RCC 7860 (cell line): ENCODE measurements at places on chromosomes 7 and 10.
A peak's percentile ranks its signal among the peaks of the same experiment; 100 is the strongest.

- no peak for DNase-seq
Measured at GRCh38 chr7:148232784-148233183, 357.8 kb upstream of the C7orf33 start.

DNA sequence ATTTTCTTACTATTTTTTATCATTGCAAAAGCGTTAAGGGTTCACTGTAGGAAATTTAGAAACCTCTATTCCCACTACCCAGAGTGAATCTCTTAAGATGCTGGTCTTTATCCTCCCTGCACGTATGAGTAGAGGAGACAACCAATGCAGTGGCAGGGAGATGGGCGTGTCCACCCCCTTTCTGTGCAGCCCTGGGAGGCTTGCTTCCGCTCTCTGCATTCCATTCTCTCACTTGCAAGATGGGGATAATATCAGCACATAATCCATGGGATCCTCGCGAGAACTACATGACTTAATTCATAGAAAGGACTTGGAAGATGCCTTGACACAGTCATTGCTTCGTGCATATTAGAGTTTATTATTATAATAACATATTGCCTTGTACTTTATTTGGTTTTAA lies 196.2 kb downstream of the KLF6 start:
- DNase-seq: no peak

DNA sequence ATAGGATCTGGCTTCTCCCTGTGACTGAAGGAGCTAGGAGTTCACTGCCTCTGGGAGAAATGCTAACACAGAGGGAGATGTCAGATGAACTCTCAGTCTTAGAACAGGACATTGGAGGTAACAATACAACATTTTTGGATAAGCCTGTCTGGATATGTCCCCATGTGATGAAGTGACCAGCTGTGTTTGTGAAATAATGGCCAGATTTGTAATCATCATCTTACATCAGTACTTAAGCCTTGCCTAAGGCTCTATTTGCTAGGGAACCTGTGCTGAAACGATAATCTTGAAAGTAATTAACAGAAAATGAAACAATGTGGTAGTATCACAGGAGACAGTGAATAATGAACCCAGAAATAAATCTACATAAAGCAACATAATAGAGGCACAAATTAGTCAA lies 56.2 kb downstream of the CRPPA start:
- no peak for DNase-seq

GRCh38 chr7:42227541-42227935 lies 9.5 kb downstream of the GLI3 start:
- DNase-seq: no peak

DNA sequence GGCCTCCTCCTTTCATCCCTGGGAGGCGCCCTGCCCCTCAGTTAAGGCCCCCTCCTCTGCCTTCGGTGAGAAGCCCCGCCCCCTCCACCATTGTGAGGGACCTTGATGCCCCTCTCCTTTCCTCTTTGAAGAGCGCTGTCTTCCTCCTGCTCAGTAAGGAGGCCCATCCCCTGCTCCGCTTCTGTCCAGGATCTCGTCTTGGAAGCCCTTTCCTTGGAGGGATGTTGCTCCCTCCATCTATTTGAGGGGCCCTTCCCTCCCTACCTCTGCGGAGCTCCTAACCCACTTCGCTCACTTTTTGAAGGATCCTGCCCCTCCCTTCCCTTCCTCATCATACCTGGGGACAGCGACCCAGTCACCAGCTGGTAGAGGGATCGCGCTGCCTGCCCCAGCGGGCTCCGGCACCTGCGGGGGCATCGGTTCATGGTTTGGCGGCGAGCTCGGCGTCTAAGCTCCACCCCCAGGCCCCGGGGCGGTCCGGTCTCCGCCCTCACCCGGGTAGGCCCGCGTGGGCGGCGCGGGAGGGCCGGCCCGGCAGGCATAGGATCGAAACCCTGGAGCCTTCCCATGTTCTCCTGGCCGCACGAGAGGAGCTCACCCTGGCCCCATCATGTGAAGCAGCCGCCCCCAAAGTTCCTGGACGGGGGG lies 4.1 kb downstream of the KCNIP2 start:
- DNase-seq: no peak

- DNase-seq: no peak
Measured at GRCh38 chr10:50805981-50806622, 66.4 kb downstream of the ASAH2B start.

- peak; percentile 99 for DNase-seq
Measured at GRCh38 chr7:139680676-139681462, 96.9 kb downstream of the HIPK2 start.

DNA sequence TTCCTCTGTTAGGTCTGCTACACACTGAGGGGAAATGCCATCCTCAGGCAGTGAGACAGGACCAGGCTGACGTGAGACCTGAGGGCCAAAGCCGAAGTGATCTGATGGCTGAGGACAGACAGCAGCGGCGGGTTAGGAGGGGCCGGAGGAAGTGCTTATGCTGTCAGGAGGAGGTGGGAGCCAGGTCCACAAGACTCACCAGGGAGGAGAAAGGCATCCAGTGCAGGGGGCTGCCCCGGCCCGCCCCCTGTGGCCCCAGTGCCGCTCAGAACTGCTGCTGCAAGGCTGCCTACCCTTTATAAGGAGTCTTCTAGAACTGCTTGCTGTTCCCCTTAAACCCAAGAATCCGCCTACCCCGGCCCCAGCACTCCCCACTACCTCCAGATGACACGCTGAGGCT lies 19.8 kb downstream of the AKR1E2 start:
- DNase-seq: no peak

DNA sequence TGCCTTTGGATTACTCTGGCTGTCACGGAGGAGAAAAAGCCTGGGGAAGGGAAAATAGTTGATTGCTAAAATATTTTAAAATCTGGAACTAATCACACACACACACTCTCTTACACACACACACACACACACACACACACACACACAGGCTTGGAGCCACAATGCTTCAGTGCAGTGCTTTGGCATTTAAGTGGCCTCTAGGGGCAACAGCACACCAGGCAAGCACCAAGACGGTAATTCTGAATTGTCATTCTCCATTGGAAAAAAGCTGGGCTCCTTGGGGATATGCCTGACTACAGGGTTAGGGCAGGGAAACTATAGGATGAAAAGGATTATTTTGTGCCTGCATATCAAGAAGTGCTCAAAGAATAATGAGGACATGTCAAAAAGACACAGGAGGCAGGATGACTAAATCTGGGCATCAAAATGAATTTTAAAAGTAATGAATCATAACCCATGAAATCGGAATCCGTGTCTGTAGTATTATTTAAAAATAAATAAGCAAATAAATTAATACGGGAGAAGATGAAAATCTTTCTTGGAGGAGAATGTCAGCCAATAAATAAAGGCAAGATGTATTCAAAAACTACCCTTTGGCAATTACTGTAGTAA lies 30.4 kb upstream of the DDC start:
- no peak for DNase-seq

GRCh38 chr7:51300762-51301674 lies 15.6 kb downstream of the COBL start:
- DNase-seq: no peak

GRCh38 chr7:44460325-44460724 lies 30.1 kb downstream of the NUDCD3 start:
- peak; percentile 65 for DNase-seq

DNA sequence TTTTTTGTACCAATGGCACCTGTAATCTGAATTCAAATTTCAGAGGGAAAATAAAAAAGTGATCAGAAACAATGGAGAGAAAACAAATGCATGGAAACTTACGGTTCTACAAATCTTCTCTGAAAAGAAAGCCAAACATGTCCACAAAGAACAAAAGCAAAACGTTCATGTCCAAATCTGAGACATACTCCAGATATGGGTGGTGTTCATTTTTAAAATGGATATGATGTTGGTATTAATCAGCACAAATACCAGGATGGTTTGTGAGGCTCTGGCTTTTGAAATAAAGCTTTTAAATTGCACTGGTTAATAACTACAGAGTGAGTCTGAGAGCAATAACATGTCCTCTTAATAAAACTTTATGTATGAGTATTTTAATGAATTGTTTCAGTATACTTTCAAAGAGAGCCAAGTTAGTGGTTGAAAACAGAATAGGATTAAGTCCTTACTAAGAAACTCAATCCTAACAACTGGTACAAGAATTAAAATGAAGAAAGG lies 366.4 kb downstream of the INHBA start:
- DNase-seq: no peak

DNA sequence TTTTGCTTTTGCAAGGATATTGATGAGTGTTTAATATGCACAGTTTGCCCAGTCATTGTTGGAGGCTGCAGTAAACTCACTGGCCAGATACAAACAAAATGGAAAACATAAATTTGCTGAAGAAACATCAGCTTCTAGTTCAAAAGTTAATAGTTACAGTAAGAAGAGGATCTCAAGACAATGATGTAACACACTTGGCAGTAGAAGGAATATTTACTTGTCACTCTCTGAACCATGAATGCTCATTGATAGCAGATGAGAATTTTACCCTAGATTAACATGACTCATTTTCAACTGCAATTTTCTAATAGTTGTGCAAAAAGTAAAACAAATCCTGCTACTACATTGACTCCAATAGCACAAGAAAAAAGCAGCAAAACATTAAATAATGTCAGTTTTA lies 47.7 kb downstream of the VWC2 start:
- DNase-seq: no peak

GRCh38 chr10:125868372-125868975 lies 12.6 kb downstream of the DHX32 start:
- peak; percentile 50 for DNase-seq

GRCh38 chr7:117085275-117085674 lies 132.0 kb downstream of the ST7 start:
- DNase-seq: no peak

- DNase-seq: peak; percentile 99
Measured at GRCh38 chr10:79331709-79332108, 15.6 kb upstream of the PPIF start.

DNA sequence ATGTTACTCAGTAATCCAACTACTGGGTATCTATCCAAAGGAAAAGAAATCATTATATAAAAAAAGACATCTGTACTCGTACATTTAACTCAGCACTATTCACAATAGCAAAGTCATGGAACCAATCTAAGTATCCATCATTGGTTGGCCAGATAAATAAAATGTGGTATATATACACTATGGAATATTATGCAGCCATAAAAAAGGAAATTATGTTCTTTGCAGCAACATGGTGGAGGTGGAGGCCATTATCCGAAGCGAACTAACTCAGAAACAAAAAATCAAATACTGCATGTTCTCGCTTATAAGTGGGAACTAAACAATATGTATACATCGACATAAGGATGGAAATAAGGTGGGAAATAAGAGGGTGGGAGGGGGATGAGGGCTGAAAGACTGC lies 56.2 kb upstream of the ANTXRL start:
- no peak for DNase-seq

DNA sequence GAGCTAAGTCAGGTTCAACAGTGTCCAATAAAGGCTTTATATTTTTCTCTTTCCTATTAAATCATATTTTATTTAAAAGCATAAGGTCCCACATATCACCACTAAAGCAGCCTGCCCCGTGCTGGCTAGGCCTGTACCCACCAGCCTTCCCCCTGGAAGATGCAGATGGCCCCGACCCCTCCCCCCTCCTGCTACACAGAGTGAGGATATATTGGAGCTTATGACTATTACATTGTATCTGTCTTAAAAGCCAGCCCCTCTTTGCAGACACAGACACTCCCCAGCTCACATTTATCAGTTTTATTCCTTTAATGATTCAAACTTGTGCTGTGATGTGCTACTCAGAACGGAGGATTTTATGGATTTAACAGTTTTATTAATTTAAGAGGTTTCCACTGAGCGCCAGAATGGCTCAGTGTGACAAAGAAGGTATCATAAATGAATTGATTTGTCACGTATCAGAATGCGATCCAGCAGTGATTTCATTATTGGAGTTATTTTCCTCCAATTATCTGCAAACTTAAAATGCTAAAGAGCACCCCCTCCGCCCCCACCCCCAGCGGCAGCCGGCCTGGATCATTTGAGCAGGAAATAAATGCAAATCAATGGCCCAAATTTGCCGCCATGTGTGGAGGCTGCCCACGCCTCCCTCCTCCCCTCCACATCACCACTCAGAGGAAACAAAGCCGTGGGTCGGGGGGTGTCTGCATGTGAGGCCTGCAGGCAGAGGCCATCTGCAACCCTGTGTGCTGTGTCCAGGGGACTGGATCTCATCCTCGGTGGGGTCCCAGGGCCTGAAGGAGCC lies 72.6 kb upstream of the ZMIZ1 start:
- no peak for DNase-seq

DNA sequence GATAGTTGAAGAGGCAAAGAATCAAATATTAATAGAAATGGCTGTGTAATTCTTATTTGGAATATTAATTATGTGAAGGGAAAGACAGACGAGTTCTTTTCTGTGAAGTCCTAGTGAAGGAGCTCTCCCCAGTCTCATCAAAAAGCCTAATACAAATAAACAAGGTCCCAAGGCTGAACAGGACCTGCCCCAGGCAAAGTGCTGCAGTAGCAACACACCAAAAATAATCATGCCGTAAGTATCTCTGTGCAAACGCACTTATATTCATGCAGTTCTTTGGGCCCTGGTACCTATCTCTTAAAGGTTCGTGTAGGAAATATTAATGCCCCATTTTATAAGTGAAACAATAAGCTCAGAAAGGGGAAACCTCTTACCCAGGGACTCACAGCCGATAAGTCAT lies 12.2 kb upstream of the CHST15 start:
- DNase-seq: no peak

- DNase-seq: peak; percentile 45
Measured at GRCh38 chr7:2862831-2863361, 18.8 kb upstream of the GNA12 start.

GRCh38 chr7:76260171-76260703 lies 42.2 kb upstream of the HSPB1 start:
- DNase-seq: no peak

DNA sequence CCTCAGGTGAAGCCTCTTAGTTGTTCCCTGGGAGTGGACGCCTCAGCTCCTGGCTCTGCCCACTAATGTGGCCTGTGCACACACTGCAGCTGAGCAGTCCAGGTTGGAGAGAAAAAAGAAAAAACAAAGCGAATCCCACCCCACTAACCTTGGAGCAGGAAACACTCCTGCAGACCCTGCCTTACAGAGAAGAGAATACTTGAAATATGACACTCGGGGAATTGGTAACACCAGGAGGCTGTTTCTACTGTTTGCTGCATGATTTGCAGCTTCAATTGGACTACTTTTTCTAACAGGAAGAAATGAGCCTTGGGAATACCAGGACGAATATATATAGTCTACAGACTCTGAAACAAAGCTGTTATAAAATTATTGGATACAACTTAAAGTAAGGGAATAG lies 22.2 kb downstream of the CDHR3 start:
- DNase-seq: no peak

DNA sequence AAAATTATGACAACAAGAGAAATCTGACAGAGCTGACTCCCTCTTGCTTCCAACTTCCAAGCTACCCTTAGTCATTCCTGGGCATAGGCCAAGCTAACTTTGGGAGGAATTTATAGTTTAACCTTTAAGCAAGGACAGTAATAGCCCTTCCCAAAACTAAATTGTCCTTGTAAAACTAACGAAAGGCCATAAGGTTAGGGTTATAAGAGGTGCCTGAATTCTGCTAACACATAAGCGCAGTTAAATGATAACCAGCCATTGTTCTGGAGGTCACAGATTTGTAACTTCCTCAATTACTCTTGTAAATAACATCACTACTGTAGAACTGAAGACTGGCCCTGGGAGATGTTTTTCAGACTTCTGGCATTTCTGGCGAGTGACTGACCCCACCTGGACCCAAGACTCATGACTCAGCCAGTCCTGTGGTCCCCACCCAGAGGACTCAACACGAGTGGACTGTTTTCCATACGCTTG lies 481.2 kb downstream of the KCNMA1 start:
- DNase-seq: peak; percentile 85
